CMK (cell line): ENCODE measurements at places on chromosomes 12 and 14.

DNA sequence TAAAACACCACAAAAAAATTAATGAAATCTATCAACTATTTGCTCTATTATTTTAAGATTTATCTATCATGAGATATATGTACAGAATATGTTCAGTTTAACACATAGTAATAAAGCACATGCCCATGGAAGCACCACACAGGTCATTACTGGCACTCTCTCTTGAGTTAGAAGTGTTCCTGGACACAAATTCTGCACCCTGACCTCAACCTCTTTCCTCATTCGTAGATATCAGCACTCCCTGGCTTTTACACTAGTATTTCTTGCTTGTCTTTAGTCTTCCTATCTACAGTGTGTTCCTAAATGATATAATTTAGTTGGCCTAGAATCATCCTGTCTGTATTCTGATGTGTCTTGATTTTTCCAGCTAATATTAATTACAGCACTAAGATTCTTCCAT, 321.0 kb upstream of the SOX5 start:
- no peak for DNase-seq

DNA sequence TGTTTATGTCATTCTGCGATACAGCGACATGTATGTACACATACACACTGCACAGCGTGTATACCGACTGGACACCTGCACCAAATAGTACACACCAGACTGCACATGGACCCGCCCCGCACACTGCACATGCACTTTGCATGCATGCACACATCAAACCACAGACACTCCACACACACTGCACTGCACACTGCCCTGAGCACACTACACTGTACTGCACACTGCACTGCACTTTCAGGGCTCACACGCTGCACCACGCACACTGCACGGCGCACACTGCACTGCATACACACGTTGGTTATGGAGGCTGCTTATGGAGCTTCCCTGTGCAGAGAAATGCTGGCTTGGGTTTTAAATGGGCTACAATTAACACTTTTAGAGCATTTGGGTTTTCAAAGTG, 1.6 kb downstream of the PAPLN start:
- DNase-seq = no peak

DNA sequence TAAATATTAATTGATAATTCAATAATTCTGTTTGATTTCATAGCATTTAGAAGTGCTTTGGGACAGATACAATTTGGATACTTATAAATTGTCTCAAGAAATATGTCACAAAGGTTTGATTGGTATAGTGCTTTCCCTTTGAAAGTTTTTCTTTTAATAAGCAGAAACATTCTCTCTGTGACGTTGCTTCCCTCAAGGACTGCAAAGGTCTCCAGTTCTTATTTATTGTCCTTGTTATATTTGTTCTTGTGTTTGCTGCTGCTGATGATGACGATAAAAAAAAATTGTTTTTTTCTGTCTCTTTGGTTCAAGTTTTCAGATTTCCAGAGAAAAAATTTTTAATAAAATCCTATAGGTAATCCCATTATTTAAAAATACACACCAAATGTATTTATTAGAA, 176.3 kb upstream of the CLEC14A start:
- no peak for DNase-seq

DNA sequence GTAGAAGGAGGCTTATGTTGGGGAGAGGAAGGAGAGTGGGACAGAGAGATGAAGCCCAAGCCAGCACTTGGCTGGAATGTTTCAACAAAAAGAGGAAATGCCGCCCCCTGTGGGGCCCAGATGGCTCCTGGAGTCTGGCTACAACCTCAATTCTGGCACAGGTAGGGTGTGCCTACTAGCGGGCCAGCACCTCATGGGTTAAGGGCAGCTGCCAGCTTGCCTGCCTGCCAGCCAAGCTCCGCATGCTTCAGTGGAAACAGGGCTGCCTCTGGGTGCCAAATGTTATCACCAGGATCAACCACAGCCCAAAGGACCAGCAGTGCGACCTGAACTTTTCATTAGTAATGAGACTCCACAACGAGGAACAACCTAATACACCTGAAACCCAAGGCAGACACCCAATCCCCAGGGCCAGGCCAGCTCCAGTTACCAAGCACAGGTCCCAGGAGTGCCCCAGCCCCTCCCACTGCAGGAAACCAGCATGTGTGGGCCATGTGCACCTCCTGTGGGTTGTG, 11.3 kb downstream of the RAB15 start:
- DNase-seq = no peak

- DNase-seq = no peak
Measured at GRCh38 chr12:53462935-53463334, 11.0 kb downstream of the PCBP2 start.

DNA sequence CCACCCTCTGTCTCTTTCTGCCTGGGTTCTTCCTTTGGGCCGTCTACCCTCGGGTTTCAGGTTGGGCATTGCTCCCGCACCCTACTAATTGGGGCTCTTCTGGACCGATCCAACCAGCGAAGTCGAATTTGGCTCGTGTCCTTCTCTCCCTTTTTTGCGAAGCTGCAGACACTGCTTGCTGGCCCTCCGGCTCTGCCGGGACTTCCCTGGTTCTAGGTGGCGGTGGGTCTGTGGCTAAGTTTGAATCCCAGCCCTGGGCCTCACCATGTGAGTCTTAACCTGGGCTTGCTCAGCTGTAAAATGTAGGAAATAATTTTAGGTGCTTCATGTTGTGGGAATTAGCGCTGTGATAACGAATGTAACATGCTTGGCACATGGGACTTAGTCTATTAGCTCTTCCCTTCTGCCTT, 418 bp upstream of the CISTR start:
- DNase-seq = no peak

DNA sequence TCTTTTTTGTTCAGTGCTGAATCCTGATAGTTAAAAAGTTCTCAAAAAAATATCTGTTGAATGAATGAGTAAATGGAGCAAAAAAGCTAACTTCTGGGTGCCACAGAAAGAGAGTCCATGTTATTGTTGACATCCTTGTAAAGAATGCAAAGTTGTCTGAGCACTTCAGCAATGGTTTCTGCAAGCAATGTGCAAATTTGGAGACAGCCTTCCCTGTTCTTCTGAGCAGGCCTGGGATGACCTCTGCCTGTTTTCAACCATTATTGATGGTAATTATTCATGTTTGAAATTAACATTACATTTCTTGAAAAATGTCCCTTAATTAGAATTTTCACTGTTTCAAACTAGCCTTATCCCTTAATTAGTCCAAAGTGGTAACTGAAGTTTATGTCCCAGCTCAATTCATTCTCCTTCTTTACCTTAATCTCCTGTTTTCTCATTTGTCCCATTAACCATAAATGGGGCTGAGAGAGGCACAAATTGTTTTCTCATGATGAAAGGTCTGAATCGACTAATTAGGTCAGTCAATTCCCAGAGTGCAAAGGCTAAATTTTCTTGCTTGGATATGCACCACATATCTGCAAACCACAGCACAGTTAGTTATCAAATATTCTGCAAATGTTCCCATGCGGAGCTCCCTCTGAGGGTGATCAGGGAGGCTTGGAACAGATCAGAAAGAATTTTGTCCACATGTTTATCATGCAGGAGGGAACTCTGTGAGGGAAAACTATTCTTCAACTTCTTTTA, 139.4 kb upstream of the KRR1 start:
- no peak for DNase-seq

DNA sequence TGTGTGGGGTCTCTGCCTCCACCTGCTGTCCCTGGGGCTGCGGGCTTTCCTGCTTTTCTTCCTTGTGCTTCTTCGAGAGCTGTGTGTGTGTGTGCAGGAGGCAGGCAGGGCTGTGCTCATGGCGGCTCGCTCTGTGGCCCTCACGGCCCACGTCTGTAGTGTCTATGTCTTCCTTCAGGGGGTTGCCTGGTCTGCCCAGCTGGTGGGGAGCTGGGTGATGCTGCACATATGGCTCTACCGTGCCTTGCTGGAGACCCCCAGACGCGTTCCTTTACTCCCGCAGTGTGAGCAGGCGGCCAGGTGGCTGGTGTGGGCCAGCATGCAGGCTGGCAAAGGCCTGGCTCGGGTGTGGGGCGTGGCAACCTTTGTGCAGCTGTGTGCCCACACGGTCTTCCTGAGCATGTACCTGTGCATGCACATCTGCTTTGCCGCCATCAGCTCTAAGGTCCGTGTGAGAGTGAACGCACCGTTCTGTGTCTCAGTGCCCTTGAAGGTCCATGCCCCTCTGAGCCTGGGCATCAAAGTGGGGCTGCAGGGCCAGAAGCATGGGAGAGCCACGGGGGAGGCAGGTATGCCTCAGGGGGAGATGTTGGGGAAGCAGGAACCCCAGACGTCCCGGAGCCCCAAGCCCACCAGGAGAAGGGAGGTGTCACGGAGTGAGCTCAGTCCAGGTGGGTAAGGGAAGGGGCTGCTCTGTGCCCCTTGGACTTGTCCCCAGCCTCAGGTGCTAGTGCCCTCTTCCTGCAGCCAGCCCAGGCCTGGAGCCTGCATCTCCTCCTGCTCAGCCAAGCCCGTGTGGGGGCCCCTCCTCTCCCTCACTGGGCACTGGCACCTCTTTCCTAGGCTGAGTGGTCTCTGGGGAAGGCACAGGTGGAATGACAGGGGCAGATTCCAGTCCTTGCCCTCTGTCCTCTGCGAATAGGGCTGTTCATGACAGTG, 26.4 kb downstream of the CLSTN3 start:
- DNase-seq = no peak

- no peak for DNase-seq
Measured at GRCh38 chr14:36021030-36021422, 155.5 kb downstream of the PTCSC3 start.

DNA sequence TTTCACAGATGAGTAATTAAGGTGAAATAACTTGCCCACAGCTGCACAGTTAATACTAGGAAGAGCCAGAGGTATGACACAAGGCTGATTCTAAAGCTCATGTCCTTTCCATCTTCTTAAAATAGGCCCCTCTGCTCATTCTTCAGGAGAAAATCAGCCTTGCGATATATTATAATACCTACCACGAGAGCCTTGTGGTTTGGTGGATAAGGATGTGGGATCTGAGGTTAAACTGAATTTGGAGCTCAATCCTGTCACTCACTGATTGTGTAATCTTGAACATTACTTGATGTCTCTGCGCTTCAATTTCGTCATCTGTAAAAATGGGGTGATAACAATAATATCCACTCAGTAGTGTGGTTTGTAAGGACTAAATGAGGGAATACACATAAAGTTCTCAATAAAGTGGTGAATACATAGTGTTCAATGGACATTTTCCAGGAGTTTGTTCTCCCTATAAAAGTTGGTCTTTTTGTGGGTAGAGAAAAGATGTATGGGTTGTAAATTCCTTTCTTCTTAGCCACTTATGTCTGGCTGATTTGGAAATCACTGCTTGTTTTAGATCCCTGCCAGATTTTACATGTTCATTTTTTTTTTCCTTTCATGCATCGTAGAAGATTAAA, 25.1 kb upstream of the ATP2B1 start:
- DNase-seq = peak; percentile 26

DNA sequence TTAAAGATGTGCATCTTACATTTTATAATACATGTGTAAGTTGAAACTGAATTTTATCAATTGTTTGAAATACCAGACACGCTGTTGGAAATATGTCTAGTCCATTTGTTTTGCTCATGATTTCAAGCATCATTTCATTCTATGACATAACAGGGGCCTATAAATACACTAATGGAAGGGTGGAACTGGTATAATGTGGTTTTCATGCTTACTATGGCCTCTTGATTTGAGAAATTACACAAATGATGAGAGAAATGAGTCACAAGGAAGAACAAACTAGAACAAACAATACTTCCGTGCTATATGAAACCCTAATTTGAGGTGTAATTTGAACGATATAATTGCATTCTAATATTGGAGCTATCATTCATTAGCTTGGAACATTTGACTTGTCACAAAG, 663.4 kb downstream of the SLC16A7 start:
- DNase-seq = no peak

DNA sequence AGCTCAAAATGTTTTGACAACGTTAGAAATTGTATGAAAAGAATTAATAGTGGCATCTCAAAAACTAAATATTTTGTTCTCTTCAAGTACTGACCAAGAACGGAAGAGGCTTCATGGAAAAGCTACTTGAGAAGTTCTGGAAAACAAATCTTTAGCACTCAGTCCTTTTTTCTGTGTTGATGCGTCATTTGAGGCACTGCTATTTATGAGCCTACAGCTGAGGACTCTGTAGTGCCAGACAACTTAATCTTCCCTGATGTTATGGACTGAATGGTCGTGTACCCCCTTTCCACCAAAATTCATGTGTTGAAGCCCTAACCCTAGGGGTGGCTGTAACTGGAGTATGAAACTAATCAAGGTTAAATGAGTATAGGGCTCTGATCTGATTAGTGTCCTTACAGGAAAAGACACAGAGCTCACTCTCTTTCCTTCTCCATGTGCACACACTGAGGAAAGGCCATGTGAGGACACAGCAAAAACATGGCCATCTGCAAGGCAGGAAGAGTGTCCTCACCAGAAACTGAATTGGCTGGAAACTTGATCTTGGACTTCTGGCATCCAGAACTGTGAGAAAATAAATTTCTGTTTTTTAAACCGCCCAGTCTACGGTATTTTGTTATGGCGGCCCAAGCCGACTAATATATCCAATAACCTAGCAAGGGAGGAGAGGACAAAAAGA, 337.0 kb upstream of the CLEC14A start:
- no peak for DNase-seq

- no peak for DNase-seq
Measured at GRCh38 chr12:119570771-119571170, 22.8 kb upstream of the TMEM233 start.

- no peak for DNase-seq
Measured at GRCh38 chr14:77151918-77152588, 10.5 kb upstream of the ZDHHC22 start.

DNA sequence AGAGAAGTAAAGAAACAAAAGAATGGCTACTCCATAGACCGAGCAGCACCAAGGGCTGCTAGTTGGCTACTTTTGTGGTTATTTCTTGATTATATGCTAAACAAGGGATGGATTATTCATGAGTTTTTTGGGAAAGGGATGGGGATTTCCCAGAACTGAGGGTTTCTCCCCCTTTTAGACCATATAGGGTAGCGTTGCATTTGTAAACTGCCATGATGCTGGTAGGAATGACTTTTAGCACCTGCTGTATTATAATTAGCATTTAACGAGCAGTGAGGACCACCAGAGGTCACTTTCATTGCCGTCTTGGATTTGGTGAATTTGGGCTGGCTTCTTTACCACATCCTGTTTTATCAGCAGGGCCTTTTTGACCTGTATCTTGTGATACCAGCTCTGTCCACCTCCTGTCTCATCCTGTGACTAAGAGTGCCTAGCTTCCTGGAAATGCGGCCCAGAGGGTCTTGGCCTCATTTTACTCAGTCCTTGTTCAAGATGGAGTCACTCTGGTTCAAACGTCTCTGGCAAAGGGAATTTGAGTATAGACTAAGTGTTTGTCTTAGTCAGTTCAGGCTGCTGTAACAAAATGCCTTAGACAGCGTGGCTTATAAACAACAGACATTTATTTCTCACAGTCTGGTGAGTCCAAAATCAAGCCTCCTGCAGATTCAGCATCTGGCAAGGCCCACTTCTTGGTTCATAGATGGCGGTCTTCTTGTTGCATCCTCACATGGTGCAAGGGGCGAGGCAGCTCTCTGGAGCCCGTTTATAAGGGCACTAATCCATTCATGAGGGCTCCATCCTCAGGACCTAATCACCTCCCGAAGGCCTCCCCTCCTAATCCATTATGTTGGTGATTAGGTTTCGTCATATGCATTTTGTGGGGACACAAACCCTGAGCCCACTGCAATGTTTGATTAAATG, 348.3 kb upstream of the SFSWAP start:
- DNase-seq = no peak

GRCh38 chr12:28603239-28603638, 413.0 kb downstream of the CCDC91 start:
- no peak for DNase-seq

- no peak for DNase-seq
Measured at GRCh38 chr14:23589606-23590005, 11.0 kb upstream of the JPH4 start.
